ENCODE measurements at places on chromosomes 2 and 18.

- DNase-seq = no peak
Measured at GRCh38 chr2:150732064-150732463, 244.6 kb upstream of the RND3 start.

GRCh38 chr18:61635901-61636528, 256.8 kb downstream of the RNF152 start:
- DNase-seq = peak; percentile 23

GRCh38 chr2:10171006-10171800, 48.7 kb downstream of the RRM2 start:
- no peak for DNase-seq

DNA sequence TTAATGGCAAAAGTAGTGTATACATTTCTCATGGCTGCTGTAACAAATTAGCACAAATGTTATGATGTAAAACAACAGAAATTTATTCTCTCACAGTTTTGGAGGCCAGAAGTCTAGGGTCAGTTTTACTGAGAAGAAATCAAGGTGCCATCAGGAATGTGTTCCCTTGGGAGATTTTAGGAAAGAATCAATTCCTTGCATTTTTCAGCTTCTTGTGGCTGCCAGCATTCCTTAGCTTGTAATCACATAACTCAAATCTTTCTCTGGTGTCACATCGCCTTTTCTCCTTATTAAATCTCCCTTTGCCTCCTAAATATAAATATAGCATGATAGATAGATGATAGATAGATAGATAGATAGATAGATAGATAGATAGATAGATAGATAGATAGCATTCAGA, 307.0 kb upstream of the REG3G start:
- no peak for DNase-seq

DNA sequence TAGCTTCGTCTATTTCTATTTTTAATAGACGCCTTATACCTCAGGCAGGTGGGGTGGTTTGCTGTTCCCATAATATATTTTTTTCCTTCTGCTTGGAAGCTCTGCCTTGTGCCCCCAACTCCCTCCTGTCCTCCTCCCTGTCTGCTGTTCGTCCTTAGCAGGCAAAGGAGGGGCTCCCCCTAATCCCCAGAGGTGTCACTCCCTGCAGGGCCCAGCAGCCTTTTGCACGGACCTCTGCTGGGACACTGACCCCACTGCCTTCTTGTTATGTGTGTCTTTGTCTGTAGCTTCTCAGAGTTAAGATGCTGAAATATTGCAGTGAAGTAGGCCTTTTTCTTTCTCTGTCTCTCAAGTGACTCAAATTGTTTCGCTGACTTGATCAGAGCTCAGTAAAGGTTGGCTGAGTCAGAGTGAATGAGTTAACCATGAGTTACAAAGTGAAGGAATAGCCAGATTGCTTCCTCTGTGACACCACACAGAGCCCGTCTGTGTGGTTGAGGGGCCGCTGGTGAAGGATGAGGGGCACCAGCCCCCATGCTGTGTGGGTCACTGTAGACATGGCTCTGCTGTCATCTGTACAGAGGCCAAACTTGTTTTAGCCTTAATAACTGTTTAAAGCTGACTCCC, 47.7 kb downstream of the PRKCE start:
- DNase-seq = no peak

- no peak for DNase-seq
Measured at GRCh38 chr2:128490321-128490720, 171.7 kb upstream of the HS6ST1 start.

DNA sequence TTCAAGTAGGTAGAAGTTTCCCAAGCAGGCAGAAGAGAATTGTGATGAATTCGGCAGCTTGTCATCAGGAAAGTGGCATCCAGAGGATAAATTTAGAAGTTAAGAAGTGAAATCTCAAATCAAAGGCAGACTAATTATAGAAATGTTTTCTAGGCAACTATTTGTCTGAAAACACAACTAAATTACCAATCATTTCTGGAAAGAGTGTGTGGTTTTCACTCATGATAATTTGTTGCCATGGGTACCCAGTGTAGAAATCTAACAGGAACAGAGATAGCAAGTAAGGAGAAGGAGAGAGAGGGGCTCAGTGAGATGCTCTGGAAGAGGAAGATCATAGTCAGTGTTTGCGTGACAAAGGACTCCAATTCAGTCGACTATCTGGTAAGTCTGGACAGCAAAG, 208.1 kb downstream of the NCKAP5 start:
- DNase-seq = no peak

DNA sequence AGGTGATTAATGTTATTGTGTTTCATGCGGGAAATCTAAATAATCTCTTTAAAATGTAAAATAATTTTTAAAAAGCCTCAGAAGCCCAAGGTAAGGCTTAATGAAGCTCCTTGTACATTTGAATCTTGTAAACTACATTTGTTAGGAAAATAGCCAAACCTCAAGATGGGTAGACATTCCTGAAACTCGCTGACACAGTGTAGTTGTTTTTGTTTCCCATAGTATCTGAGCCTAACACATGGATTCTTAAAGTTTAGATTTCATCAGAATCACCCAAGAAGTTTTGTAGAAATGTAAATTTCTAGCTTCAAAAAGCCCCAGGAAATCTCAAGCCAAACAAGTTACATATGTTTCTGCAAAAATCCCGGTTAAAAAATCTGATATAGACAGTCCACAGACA, 1221.1 kb upstream of the ACVR2A start:
- no peak for DNase-seq

GRCh38 chr2:185255566-185255965, 483.0 kb upstream of the FSIP2 start:
- no peak for DNase-seq

DNA sequence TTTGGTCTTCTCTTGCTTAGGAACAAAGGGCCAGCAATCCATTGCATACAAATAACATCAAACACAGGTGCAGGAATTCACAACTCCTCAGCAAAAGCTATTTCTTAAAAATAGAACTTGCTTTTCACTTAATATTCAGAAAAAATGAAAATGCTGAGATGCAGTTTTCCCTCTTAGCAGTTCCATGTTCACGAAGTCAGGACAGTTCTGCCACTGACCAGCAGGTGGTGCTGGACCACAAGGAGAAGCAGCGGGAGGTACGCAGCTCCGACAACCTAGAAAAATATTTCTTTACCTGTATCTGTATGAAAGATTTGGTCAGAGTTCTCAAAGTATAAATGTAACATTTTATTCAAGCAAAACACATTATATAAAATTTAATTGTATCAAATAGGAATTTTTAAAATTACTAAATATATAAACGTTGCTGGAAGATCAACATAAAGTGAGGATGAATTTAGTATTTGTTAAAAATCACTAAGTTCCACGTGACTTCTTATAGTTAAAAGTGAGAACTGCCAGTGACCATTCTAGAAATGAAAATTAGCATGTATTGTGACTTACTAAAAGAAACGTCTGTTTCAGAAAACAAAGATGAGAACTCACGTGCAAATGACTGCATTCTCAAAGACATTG, 48.8 kb downstream of the ADNP2 start:
- DNase-seq = peak; percentile 52

DNA sequence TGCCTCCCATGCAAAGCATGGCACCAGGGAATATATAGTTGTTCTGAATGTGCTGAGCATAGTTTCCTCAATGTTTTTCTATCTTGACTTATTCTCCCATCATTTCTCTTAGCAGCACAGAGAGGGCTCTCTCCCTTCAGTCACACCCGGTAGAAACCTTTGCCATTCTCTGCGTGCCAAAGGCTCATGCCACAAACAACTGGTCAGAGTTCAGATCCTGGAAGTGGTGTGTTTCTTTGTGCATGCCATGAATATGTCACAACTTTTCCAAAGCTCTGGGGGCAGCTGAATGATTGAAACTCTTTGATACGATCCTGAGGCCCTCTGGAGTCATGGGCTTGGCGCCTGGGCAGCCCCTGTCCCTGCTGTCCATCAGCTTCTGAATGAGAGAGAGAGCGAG, 28.0 kb upstream of the EDAR start:
- DNase-seq = no peak

All from HuH-7 (cell line).